ENCODE measurements at places on chromosomes 7 and 10. TPM values are rescaled to one million over a fixed set of nuclear protein-coding genes. Genes with fewer than 3 reads are reported as not detected.

Gene PON3
- 50.9 TPM for total RNA-seq

Gene GARIN1A
- total RNA-seq: 4.3 TPM

Gene OGDHL
- total RNA-seq: 7.5 TPM

Gene TRIM73
- total RNA-seq: 7.4 TPM

Gene LRWD1
- 30.3 TPM for total RNA-seq

Gene MYPN
- not detected for total RNA-seq

Gene TEX47
- not detected for total RNA-seq

Gene ANKRD61
- total RNA-seq: not detected

Gene PDGFA
- total RNA-seq: 0.85 TPM

Gene CTAGE4
- 3.3 TPM for total RNA-seq

Gene MPP7
- 1.4 TPM for total RNA-seq

Gene POM121
- total RNA-seq: 40.9 TPM

Gene AKR1B15
- not detected for total RNA-seq

Gene KAZALD1
- total RNA-seq: 10.6 TPM

Gene PPP1R17
- total RNA-seq: 0.36 TPM

Gene COBL
- total RNA-seq: 1.8 TPM

Gene SHH
- total RNA-seq: 0.26 TPM

Gene BTBD16
- total RNA-seq: 0.23 TPM

Gene LIPK
- not detected for total RNA-seq

Gene TMEM130
- total RNA-seq: not detected

Gene TUBAL3
- total RNA-seq: not detected

Gene HTRA1
- total RNA-seq: 72.3 TPM

Gene CHN2
- total RNA-seq: 3.4 TPM

Gene CCDC172
- not detected for total RNA-seq

Gene HOXA2
- total RNA-seq: 1.1 TPM

Gene MYOZ1
- 4.0 TPM for total RNA-seq

Gene IDI2
- not detected for total RNA-seq

Gene CPSF4
- total RNA-seq: 40.5 TPM

Measured in endothelial cell (in vitro differentiated cells).